Stimulated activated CD4-positive, alpha-beta T cell treated with anti-CD3 and anti-CD28 coated beads, TNF-alpha, amount 100 ng/mL, for 1 hour (primary cell): ENCODE measurements at places on chromosomes 7 and 10.

DNA sequence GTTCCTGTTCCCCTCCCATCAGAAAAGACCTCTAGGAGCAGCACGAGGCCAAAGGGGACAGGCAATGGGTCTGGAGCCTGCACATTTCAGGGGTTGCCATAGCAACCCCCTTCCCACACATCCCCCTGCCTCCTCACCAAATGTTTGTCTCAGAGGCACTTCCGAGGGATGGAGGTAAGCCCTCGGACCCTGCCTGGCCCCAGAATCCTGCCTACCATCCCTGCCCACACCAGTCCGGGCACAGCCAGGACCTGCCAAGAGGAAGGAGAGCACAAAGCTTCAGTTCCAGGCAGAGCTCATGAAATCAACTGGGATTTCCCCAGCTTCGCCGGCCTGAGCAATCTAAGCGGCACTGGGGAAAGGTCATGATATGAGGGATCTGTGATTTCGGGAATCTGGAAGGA lies 175.0 kb upstream of the PLXNA4 start:
- DNase-seq, result no peak

DNA sequence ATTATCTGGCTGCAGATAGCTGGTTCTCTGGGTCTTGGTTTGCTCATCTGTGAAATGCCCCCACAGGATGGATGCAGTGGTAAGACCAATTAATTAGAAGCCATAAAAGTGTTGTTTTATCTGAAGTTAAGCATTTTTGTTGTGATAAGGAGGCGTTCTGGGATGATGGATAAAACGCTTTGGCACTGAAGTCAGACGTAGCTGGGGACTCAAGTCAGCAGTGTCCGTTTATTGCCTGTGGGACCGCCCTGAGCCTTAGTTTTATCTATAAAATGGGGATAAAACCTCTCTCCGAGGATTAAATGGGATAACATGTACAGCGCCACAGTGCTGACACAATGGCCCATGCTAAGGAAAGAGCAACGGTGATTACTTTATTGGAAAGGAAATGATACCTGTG lies 34.7 kb downstream of the TCF7L2 start:
- no peak for DNase-seq

DNA sequence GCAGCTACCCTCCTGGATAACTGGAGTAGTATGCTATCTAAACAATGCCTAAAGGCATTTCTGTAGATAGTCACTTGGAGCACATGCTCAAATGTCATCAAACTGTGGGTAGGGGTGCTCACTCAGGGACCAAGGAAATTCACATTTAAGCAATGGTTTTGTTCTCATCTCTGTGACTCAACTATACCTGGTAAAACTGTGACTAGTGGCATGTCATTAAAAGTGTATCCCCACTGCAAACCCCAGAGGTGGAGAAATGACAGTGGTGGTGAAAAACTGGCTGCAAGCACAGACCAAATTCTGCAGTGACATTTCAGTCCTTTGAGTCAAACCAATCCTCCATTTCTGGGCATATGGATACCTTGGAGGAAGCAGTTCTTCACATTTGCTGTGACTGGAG lies 134.2 kb upstream of the EFCAB10 start:
- DNase-seq, result no peak

GRCh38 chr7:139091677-139091996 lies 17.9 kb downstream of the ZC3HAV1 start:
- no peak for DNase-seq

- DNase-seq, result no peak
Measured at GRCh38 chr10:122286867-122287266, 15.8 kb downstream of the BTBD16 start.

GRCh38 chr10:17703706-17704105 lies 48.3 kb upstream of the TMEM236 start:
- no peak for DNase-seq
